NCI-H526 (cell line): ENCODE measurements at places on chromosomes 7 and 10.

GRCh38 chr7:94228678-94229077 lies 166.0 kb upstream of the COL1A2 start:
- no peak for DNase-seq

DNA sequence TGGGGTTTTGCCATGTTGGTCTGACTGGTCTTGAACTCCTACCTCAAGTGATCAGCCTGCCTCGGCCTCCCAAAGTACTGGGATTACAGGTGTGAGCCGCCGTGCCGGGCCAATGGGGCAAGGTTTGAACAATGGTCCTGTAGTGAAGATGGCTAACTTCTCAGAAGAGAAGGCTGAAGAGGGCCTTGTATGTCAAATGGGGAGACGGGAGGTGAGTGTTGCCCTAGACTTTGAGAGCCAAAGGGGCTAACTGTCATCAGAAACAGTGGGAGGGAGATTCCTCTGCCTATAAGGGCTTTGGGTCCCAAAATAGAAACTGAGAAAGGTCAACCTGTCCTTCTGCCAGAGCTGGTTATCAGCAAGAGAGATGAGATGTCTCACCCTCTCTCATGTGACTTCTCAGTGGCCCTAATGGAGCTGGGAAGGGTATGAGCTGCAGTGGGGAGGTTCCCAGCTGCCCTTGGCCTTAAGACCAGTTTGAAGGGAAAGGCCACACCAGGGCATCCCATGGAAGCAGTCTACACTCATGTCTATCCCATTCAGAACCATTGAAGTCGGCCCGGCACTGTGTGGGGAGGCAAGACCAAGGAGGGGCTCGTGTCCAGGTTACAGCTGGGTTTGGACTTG lies 1.3 kb upstream of the SAMD8 start:
- no peak for DNase-seq

- no peak for DNase-seq
Observed at GRCh38 chr7:116780521-116780920, 81.9 kb upstream of the CAPZA2 start.

GRCh38 chr10:119029613-119030420 lies at the start of gene NANOS1:
Gene NANOS1 (plus strand): TSS chr10:119029714. CDS start chr10:119029802, 88 bp downstream.
- no peak for DNase-seq

DNA sequence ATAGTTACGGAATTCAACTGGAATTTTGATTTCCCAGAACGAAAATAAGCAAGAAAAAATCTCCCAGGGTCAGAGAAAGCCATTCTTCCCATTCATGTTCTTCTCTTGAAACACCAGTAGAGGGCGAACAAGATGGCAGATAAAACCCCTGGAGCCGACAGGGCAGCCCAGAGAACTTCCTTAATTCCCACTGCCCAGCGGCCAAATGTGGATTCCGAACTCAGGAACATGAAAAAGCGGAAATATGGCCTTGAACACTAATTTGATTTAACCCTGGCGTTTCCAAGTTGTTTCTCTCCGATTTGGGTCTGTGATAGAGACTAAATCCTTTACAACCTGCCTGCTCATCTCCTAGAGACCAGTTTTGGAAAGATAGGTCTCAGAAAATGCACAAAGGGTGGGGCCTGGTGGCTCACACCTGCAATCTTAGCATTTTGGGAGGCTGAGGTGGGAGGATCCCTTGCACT lies 100.7 kb upstream of the WAC start:
- peak; percentile 46 for DNase-seq

DNA sequence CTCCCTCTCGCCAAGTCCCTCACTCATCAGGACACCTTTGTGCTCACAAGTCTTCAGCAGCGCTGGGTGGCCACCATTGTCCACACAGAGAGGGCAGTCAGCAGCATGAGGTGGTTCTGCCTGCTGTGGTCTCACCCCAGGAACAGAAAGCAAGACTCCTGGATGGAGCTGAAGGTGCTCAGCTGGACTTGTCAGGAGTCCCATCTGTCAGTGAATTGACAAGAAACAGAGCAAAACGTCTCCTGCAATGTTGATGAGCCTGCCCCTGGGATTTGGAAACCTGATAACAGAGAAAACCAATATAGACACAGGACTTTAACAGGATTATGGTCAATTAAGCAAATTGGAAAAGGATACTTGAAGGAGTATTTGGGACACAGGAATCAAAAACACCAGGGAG lies 122.2 kb upstream of the PRSS58 start:
- DNase-seq = no peak

- DNase-seq = no peak
Observed at GRCh38 chr10:96632974-96633710, 46.3 kb upstream of the TM9SF3 start.

- DNase-seq = no peak
Observed at GRCh38 chr7:37039131-37039749, 314.9 kb upstream of the AOAH start.

- no peak for DNase-seq
Observed at GRCh38 chr7:35342786-35343185, 88.9 kb upstream of the TBX20 start.

DNA sequence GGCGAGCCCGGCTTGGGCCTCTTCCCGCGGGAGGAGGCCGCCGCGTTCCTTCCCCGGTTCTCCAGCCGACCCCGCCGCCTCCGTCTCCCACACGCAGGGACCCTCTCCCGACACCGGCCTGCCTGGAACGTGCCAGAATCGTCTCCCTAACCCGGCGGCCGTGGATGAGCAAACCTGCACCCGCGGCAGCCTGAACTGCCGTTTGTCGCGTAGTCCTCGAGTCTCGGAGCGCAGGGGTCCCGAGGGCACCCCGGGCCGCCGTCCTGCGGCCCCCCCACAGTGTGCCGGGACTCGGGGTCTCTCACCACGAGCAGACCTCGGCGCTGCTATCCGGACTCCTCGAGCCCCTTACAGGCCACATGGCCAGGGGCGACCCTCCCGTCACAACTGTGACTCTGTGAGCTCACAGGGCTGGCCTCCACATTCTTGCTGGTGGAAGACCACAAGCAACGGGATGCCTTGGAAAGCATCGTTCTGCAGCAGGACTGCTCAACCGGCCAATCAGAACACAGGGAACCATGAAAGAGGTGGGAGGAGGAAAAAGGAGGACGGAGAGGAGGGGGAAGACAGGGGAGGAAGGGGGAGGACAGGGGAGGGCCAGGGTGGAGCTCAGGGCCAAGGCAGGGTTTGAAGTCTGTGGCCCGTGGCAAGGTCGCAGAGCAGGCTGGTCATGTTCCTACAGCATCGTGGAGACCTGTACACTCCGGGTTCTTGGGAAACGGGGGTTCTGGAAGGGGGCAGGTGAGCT lies 276.9 kb downstream of the DNAJB6 start:
- DNase-seq = peak; percentile 32

GRCh38 chr7:24911213-24911603 lies 68.8 kb downstream of the OSBPL3 start:
- DNase-seq = no peak

GRCh38 chr10:77881222-77881621 lies 45.3 kb downstream of the DLG5 start:
- DNase-seq = no peak

GRCh38 chr7:93575555-93576399 lies 1.3 kb upstream of the CALCR start:
- DNase-seq = peak; percentile 38

DNA sequence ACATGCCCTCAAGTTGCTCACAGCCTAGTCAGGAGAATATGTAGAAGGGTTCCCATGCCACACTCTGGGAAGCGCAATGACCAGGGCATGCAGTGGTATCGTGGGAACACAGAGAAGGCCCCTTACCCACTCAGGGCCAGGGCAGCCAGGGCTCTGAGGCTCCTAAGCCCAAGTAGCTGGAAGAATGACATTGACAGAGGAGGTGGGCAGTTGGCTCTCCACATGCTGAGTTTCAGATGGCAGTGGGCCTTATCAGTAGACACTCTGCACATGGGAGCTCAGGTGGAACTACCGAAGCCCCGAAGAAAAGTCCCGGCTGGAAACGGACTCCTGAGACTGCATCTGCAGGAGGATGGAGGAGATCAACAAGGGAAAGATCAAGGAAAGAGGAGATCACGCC lies 15.7 kb upstream of the SVOPL start:
- DNase-seq = no peak

GRCh38 chr7:77368974-77369373 lies 47.2 kb downstream of the GSAP start:
- DNase-seq = no peak

DNA sequence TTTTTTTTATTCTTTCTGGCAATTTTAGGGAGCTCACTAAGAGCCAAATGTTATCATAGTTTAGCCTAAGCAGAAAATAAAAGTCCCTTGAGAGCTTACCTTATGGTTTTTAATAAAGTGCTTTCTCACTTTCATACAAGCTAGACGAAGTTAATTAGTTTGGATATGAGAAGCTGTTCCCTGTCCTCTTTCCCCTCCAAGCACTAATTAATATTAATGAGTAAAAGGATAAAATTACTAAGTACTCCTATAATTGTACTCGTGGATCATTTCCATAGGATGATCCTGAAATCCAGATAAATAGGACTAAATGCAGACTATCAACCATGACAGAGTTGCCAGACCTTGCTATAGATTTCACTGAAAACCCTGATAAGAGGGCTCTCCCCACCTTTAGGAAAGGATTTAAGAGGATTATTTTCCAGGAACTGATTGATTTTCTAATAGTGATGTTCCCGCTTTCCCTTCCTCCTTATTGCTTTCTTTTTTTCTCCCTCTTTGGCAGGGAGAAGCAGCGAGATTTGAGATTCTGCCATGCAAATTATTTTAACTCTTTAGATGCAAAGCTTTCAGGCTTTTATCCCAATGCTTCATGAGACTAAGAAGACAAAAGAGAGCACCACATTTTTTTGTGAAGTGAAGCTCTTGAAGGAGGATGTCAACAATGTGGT lies 58.3 kb upstream of the HECW1 start:
- DNase-seq = no peak

- no peak for DNase-seq
Observed at GRCh38 chr7:99573257-99573656, 14.8 kb downstream of the ZNF655 start.

DNA sequence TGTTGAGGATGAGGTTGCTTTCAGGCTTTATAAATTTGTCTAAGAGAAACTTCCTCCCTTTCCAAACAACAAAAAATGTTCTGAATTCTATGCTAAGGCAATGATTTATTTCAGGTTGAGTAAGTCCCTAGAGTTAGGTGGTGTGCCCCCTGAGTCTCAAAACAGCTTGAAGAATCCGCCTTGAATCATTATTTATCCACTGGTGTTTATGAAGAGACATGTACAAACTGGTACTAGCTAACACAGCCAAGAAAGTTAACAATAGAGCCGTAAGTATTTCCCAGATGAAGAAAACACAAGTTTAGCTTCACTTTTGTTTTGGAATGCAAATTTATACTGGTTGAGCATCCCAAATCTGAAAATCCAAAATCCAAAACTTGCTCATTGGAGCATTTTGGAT lies 66.2 kb upstream of the SRPK2 start:
- no peak for DNase-seq

DNA sequence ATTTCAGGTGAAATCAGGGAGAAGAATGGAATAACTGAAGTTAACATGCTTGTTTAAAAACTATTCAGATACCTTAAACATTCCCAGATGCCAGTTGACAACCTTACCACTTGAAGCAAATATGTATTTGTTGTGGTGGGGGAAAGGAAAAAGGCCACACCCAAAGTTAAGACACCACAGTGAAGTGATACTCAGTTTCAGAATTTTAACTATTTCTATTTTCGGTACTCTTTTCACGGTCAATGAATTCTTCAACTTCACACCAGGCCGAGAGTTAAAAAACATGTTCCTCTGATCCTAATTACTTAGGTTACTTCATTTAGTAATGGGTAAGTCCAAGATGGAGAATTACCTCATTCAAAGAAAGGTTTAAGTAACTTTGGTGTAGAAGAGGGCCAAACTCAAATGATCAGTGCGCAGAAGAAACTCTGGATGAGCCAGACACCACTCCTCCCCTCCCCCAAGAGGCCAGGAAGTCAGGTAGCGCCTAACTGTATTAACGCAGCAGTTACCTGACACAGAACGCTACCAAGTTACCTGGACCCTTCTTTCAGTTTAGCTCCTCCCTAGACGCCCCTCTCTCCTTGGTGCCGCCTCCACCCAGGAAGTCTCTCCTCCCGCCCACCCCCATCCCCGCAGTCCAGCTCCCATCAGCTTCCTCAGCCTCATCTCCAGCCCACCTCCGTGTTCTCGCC lies 700 bp downstream of the MTPN start:
- peak; percentile 76 for DNase-seq

DNA sequence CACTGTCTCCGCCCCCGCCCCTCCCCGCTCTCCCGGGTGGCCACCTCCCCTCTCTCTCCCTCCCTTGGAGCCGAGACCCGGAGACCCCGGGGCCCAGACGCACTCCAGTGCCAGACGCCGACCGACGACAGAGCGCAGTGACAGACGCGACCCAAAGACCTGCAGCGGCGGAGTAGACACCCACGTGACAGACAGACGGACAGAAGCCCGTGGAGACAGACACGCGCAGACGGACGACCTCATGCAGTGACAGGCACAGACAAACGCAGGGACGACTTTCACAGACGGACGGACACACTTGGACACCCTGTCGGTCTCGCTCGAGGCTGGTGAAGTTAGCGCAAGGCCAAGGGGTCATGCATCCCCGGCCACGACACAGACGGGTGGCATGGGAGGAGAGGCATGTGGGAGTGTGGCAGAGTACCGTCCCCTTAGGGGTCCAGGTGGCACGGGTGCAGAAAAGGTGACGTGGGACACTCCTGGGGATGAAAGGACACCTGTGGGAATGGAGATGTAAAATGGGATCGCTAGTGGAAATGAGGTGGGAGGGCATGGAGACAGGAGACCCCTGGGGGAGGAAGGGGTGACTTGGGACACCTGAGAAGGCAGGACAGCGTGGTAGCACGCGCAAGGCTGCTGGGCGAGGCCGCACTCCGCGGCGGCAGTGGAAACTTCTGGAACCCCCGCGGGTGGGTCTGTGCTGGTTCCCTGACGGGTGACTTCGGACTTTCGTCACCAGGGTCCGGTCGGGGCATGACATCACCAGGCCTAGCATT lies 456 bp upstream of the ACHE start:
- no peak for DNase-seq

GRCh38 chr10:124160943-124161582 lies 67.7 kb upstream of the CHST15 start:
- no peak for DNase-seq

DNA sequence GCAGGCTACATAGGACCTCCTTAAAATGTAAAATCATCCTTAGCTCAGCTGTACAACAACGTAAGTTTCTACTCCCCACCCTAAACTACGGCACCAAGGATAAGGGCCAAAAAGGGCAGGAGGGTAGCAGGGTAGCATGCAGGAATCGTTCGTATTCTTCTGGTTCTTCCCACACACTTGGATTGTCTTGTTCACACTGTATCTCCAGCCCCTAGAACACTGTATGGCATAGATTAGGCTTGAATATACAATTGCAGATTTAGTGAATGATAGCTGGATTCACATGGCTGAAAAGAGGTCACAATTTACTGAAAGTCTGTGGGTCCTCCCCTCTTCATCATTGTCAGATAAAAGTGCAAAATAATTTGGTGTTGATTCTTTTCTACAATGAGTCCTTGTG lies 28.2 kb upstream of the PRKAR2B start:
- DNase-seq = no peak

- DNase-seq = no peak
Observed at GRCh38 chr10:112235920-112236319, 47.3 kb upstream of the TECTB start.
